ENCODE measurements at places on chromosomes 13 and 19.

DNA sequence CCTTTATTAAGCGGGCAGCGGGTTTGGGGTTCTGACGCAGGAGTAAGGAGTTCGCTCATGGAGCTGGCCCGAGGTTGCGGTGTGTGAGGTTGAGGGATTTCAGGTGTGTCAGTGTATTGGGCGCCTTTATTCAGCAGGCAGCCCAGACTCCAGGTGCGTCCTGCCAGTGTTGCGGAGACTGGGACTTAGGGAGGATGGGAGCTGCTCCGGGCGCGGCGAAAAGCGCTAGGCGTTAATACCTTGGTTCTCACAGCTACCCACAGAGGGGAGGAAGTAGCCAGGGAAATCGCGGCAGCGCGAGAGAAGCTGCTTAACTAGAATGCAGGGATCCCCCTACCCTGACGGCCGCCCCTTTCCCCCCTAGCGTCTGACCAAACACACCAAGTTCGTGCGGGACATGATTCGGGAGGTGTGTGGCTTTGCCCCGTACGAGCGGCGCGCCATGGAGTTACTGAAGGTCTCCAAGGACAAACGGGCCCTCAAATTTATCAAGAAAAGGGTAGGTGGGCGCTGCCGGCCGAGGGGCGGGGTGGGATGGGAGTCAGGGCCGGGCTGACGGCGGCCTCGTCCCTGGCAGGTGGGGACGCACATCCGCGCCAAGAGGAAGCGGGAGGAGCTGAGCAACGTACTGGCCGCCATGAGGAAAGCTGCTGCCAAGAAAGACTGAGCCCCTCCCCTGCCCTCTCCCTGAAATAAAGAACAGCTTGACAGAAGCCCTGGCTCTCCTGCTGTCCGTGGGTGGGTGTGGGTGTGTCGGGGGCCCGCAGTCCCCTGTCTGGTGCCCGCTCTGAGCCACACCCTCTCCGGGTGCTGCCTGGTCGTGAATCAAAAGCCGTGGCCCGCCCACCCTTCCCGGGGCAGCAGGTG, 1.1 kb downstream of the RPL36 start:
- peak; percentile 80 for DNase-seq

DNA sequence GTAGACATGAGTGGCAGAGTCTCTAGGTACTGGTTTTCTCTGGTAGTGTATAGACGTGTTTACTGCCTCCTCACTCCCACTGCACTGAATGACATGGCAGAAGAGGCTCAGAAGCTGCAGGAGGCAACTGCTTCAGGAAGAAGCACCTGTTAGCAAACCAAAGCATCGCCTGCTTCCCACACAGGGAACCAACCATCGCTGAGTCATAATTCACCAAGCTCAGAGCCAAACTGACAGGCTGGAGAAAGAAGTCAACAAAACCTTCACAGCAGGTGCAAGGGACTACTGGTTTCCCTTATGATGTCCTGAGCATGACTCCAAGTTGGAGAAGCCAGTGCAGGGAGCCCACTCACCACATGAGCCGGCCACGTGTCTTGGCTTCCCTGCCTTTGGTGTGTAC, 69.8 kb downstream of the KCTD12 start:
- no peak for DNase-seq

DNA sequence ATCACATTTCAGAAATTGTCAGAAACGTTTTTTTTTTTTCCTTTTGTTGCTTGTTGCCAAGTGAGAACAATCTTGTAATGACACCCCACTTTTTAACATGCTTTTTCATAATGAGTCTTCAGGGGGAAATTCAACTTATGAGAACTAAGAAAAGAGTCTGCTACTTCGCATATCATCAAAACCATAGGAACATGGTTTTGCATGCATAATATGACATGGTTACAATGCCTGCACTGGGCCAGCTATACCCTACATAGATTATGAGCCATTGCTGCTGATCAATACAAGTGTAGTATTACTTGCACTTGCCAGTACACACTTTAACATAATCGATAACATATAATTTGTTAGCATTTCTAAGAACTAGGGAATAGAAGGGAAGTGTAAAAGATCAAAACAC, 191.0 kb upstream of the NBEA start:
- DNase-seq: no peak

DNA sequence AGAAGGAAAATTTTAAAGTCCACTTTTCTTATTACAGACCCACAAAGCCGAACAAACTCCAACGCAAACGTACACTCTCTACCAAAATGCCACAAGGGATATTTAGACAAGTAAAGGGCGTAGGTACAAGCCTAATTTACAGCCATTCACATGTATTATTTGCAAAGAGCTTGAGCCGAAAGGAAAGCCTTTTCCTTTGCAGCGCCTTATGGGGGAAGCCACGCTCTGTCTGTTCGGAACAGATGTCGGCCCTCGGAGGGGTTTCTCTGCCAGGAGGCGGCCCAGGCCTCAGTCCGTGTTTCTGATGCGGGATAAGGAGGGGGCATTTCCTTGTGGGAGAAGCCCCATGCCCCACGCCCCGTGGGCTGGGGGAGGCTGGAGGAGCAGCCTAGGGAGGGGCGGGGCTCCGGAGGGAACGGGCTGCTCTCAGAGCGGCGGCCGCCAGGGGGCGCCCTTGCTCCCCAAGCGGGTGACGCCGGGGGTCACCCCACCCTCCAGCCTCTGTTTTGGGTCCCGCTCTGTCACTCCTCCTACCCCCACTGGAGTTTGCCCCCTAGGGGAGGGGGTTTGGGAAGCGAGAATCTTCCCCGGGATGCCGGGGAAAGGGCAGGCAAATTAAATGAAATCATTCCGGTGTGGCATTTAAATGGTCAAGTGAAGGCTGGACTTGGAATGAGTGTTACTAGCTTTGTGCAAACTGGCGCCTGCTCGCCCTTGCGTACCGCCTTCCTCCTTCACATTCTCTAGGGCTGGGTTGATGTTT, 2.9 kb downstream of the HTR2A start:
- peak; percentile 19 for DNase-seq

- DNase-seq: no peak
Observed at GRCh38 chr13:20714563-20715329, 11.2 kb downstream of the IL17D start.

GRCh38 chr19:56170261-56170660, 5.5 kb upstream of the GALP start:
- peak; percentile 99 for DNase-seq

DNA sequence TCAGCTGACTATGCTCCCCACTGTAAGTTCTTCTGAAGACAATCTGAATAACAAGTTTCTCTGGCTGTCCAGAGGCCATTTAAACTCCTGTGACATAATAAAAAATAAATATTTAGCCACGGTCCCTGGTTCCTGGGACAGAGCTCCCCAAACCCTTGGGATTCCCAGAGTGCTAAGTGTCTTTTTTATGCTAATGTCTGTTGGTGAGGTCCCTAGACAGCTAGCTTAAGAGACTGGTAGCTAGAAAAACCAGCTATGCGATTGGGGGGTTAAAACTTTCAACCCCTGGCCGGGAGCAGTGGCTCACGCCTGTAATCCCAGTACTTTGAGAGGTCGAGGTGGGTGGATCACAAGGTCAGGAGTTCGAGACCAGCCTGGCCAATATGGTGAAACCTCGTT, 5.9 kb downstream of the EPSTI1 start:
- no peak for DNase-seq

DNA sequence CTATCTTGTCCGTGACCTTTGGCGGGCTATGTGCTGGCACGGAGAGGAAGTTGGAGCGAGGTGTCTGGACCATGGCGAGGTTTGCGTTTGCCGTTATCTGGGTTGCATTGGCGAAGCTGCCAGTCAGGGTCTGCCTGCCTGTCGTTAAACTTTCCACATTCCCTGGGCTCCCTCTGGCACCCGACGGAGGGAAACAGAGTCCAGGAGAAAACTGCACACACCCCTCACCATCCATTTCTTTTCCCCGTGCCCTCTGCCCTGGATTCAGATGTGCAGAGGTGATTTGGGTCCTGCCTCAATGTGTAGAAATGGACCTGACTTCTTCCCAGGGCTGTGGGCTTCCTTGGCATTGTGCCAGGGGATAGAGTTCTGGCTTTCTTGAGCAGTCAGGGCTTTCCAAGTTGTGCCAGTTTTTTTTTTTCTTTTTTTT, 142.4 kb downstream of the URI1 start:
- DNase-seq: no peak

DNA sequence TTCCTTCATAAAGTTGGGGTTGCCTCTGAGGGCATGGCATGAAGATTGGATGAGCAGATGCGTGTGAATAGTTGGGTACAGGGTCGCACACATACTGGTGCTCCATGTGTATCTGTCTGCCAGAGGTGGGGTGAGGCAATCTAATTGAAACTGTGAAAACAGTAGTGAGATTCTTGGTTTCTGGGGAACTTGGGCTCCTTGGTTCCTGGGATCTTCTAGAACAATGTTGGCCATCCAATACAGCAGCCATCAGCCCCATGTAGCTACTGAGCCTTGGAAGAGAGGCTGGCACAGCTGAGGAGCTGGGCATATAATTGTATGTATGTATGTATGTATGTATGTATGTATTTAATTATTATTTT, 616 bp downstream of the FCHO1 start:
- no peak for DNase-seq

DNA sequence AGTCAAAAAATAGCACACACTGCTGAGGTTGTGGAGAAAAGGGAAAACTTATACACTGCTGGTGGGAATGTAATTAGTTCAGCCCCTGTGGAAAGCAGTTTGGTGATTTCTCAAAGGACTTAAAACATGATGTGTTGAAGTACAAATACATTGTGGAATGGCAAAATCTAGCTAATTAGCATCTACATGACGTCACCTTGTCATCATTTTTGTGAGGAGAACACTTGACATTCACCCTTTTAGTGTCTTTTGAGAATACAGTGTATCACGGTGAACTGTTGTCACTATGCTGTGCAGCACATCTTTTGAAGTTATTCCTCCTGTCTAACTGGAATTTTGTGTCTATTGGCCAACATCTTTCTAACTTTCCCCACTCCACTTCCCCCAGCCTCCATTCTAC, 5.6 kb downstream of the OR7A10 start:
- no peak for DNase-seq

- peak; percentile 13 for DNase-seq
Observed at GRCh38 chr13:85729296-85729695, 69.9 kb downstream of the SLITRK6 start.

DNA sequence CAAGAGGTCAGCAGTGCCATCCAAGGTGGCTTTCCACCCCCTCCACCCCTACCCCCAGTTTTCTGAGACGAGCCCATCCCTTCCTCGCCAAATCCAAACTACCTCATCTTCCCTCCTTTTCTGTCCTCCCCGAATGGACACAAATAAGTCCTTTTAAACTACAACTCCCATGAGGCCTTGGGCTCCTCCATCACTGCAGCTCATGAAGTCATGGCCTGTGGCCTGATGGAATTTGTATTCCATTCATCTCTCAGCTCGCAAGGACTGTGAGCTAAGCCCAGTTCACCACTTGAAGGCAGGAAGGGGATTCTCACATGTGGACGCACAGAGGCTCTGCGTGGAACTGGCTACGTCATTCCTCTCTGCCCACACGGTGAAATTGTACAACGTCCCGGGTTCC, 12.5 kb downstream of the PTPRH start:
- DNase-seq: peak; percentile 54

DNA sequence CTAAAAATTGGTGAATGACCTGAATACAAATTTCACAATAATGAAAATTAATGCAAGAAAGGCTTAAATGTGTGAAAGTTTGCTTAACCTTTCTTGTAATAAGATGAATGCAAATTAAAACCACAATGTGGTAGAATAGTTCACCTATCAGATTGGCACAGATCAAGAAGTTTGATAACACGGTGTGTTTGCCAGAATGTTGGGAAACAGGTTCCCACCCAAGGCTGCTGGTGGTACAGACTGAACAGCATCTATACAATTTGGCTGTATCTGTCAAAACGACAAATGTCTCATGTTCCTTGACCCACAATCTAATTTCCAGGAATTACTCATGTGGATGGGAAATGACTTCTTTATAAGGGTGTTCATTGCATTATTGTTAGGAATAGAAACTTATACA, 8.6 kb upstream of the IRS2 start:
- DNase-seq: no peak

DNA sequence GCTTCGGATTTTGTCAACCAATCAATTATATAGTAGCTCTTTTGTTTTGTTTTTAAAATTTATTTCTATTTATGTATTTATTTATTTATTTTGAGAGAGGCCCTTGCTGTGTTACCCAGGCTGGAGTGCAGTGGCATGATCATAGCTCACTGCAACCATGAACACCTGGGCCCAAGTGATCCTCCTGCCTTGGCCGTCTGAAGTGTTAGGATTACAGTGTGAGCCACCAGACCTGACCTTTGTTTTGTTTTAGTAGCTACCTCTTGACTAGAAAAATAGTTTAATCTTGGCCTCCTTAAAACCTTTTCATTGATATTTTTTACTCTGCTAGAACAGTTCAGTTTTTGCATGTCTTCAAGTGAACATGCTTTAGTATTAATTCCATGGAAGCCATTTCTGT, 15.1 kb downstream of the GARRE1 start:
- DNase-seq: no peak

DNA sequence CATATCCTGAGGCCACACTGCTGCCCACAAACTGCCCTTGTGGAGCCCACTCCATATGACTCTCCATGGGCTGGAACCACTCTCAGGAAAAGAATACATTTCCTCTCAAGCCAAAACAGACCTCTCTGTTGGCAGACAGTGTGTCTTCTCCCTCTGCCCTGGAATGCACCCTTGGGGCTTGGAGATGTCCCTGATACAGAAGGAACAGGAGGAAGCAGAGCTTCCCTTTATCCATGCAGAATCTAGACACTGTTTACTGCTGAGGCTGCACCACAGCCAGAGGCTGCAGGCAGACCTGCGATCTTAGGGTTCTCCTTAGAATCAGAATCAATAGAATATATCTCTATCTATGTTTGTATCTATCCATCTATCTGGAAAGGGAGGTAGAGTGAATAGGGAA, 26.8 kb upstream of the CYP4F8 start:
- DNase-seq: no peak

GRCh38 chr13:20673715-20674114, 29.8 kb upstream of the IL17D start:
- DNase-seq: no peak

- DNase-seq: no peak
Observed at GRCh38 chr13:70088926-70089325, 18.7 kb upstream of the ATXN8OS start.

- DNase-seq: no peak
Observed at GRCh38 chr13:46077265-46077664, 24.7 kb upstream of the ZC3H13 start.

- no peak for DNase-seq
Observed at GRCh38 chr19:3543150-3544057, 4.4 kb downstream of the TEKTIP1 start.

- no peak for DNase-seq
Observed at GRCh38 chr13:96540670-96541069, 450.8 kb downstream of the HS6ST3 start.

- DNase-seq: peak; percentile 46
Observed at GRCh38 chr13:91058066-91058465, 289.4 kb upstream of the MIR17HG start.
